ENCODE measurements at places on chromosomes 7 and 10.

GRCh38 chr10:131786756-131787605 lies 113.8 kb upstream of the PPP2R2D start:
- peak; percentile 55 for DNase-seq

- no peak for DNase-seq
These were observed 121.4 kb downstream of the TCF7L2 start for GRCh38 chr10:113071446-113071845.

DNA sequence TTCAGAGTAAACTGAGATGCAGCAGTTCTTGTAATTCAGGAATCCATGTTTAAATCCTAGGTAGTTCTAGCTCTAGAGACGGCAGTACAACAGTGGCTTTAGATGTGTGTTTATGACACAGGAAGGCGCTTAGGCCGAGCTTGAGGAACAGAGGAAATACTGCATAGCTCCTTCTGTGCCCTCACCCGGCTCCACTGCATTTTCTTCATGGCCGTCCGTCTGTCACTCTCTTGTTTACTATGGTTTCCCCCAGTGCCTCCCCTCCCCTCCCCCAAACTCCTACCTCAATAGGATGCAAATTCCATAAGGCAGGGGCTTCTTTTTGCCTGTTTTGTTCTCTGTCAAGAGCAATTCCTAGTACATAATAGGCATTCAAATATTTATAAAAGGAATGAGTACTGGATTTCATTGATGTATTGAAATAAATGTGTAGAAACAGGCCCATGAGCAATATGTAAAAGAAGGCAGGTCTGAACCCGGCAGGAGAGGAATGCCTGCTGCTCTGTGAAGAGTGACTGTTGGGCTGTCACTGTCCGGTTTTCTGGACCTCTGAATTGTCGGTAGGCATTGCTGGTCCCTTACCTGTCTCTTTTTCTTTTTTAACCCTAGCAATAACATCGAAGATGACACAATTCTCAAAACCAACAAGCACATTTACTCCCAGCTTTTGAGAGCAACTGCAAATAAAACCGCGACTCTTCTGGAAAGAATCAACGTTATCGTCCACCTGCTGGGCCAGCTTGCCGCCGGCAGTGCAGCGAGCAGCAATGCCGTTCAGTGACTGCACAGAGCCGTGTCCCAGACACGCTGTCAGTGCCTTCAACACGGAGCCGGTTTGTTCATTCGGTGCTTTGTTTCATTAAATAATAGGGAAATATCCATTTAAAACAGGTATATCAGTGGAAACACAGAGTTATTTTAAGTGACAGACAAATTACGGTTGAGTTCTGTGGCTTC lies 12.7 kb downstream of the MMP21 start:
- DNase-seq = no peak

GRCh38 chr7:9091282-9091681 lies 657.9 kb downstream of the NXPH1 start:
- no peak for DNase-seq

GRCh38 chr7:143046426-143046851 lies 5.7 kb upstream of the OR6V1 start:
- DNase-seq = no peak

DNA sequence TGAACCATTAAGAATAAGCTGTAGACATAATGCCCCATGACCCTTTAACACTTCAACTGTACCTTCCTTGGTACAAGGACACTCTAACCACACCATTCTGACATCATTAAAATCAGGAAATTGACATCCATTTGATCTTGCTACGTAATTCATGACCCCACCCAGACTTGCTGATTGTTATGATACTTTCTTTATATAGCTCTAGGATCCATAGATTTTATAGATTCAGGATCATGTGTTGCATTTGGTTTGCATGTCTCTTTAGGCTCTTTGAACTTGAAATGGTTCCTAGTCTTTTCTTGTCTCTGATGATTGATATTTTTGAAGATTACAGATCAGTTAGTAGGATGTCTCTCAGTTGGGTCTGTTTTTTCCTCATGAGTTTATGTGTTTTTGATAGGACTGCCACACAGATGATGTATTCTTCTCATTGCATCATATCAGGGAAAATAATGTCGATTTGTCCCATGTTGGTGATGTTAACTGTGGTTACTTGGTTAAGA lies 13.5 kb downstream of the CCM2 start:
- no peak for DNase-seq

- no peak for DNase-seq
These were observed 31.3 kb upstream of the CXCL12 start for GRCh38 chr10:44416021-44416771.

GRCh38 chr10:73095481-73096021 lies 1.1 kb downstream of the P4HA1 start:
- DNase-seq = no peak

- no peak for DNase-seq
These were observed 13.3 kb downstream of the GNA12 start for GRCh38 chr7:2830609-2831376.

DNA sequence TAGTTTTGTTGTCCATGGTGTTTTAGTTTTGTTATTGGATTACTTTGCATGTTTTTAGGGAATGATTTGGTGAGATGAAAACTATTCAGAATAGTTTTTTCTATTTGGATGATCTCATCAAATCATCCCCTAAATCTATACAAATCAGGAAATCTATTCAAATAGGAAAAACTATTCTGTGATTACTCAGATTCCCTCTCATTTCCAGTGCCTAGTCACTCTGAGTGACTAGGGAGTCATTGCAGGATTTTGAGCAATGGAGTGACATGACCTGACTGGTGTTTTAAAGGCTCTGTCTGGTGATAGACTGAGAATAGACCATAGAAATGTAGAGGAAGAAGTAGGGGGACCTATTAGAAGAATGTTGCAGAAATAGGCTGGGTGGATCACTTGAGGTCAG lies 72.4 kb downstream of the TPST1 start:
- no peak for DNase-seq

DNA sequence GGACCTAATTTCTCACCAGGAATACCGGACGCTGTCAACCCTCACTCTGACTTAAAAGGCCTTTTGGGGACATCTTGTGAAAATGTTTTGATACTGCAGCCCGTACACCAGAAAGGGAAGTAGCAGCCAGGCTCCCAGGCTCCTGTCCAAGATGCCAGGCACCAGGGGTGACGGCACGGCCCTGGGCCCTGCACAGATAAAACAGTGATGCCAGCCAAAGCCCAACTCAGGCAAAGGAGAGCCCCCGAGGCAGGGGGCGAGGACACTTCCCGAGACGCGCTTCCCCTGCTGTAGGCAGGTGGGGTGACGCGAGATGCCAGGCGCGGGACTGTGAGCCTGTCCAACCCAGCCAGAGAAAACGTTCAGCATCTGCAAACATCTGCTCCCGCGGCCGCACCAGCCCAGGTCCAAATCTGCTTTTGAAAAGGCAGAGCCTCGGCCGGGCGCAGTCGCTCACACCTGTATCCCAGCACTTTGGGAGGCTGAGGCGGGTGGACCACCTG lies 15.7 kb downstream of the ZFAND2A start:
- DNase-seq = no peak

DNA sequence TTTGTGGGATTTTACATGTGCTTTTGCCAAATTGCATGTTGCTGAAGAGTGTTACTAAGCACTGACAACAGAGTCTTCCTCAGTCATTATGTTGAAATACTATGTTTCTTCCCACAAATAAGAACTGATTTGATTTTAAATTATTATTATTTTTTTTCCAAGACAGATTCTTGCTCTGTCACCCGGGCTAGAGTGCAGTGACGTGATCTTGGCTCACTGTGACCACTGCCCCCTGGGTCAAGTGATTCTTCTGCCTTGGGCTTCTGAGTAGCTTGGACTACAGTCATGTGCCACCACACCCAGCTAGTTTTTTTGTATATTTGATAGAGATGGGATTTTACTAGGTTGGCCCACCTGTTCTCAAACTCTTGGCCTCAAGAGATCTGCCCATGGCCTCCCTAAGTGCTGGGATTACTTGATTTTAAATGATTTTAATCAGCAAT lies 42.3 kb downstream of the MINPP1 start:
- no peak for DNase-seq

Data from NCI-H1417 (cell line).